ENCODE measurements at places on chromosomes 1 and 21.

- DNase-seq, result no peak
These were observed 58.6 kb downstream of the NPHS2 start for GRCh38 chr1:179516976-179517705.

- DNase-seq, result no peak
These were observed 10.8 kb downstream of the RPS6KA1 start for GRCh38 chr1:26540351-26540750.

- no peak for DNase-seq
These were observed 51.1 kb downstream of the SLC16A1 start for GRCh38 chr1:112904831-112905261.

GRCh38 chr1:39317111-39317510, 112.6 kb downstream of the MACF1 start:
- no peak for DNase-seq

All from stimulated activated CD8-positive, alpha-beta memory T cell treated with anti-CD3 and anti-CD28 coated beads, Interleukin-7, amount 100 ng/mL, for 1 hour (primary cell).